Femur (tissue), 1 donor: ENCODE measurements at places on chromosomes 12 and 14.

- DNase-seq, result peak; percentile 47
Measured at GRCh38 chr12:124152731-124153130, 142.2 kb upstream of the RFLNA start.

- DNase-seq, result no peak
Measured at GRCh38 chr14:81485372-81485771, 48.3 kb downstream of the SEL1L start.

- DNase-seq, result no peak
Measured at GRCh38 chr14:60183741-60184140, 18.5 kb upstream of the DHRS7 start.

DNA sequence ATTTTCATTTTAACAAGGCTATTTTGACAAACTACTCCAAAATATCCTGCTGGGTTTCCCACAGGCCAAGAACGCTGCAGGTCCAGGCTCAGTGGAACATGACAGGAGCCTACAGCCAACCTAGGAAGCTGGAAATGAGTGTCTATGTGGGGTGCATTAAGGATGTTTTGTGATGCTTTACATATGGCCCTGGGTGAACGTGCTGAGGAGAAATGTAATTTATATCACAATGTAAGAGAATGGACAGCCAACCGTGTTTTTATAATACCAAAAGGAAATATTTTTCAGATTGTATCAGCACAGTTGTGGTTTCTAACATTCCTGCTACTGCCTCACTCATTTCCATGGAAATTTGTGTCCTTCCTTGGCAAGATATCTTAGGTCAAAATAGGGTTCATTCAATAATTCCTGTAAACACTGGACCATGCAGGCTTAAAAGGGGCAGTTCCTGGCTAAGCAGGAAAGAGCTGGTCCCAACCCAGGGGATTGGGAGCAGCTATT lies 51.5 kb downstream of the ST8SIA1 start:
- DNase-seq, result peak; percentile 49

DNA sequence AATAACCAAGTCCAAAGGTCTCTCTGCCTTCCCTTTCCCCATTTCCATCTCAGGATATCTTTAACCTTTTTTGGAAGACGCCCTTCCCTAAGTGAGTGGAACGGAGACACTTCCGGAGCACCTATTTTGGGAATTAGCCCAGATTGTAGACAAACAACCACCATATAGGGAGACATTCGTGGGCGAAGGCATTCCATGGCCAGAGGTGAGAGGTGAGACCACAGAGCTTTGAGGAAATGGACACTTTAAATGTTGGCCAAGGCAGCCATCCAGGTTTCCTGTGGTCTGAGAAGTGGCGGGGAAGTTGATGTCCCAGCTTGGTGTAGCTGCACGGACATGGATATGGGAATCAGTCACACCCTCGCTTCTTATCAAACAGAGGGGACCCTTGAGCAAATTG lies 69.4 kb upstream of the BDKRB2 start:
- DNase-seq, result peak; percentile 45

- no peak for DNase-seq
Measured at GRCh38 chr14:52987514-52987913, 36.7 kb upstream of the FERMT2 start.

DNA sequence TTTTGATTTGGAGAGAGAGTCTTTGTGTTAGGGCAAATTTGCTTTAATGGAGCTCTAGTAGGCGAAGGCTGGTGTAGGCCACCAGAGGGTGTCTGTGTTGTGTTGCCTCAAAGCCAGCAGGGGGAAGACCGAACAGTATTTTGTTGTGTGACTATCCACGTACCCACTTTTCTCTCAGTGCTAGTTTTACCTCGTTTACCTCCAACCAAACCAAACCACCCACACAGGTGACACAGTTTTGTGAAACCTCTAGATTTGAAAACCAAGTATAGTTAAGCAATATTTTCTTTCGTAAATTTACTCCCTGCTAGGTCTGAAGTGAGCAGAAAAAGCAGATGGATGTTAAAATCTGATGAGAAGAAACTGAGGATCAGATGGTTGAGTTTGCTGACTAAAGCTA lies 36.3 kb upstream of the NPFF start:
- DNase-seq, result peak; percentile 76

- no peak for DNase-seq
Measured at GRCh38 chr14:61780125-61780524, 17.9 kb downstream of the SNAPC1 start.

DNA sequence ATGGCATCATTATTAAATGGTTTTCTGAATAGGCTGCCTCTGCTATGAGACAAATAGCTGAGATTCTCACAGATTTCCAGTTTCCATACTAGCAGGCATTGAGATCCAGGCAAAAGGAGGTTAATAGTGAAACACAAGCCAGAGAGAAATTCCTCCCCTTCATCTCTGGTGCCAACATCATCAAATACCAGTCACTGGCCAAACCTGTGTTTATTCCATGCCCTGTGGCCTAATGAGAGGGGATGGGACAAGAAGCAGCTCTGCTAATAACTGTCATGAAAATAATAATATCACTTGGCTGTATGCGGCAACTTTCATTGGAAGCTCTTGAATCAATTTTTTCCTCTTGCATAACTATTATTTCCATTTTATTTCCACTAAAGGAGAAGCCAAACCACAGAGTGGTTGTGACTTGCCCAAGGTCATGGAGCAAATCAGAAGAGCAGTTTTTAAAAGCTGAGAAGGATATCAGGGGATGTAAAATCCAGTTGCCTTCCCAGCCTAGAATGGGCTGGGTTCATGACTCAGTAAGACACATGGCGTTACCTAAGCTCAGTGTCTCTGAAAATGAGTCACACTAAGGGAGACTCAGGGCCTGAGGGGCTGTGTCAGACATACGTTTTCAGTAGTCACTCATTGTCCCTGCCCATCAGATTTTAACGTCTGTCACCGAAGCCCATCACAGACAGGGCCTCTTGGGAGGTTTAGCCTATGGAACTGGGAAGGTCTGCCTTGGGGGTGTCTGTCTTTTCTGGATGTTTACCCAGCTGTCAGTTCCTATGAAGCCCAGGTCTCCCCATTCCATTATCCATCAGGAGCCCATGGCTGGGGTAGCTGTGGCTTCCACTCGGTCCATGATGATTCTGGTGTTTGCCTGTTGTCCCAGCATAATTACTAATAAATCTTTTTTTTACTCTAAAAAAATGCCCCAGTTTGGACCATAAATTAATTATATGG lies 208.8 kb upstream of the EEA1 start:
- DNase-seq, result no peak

DNA sequence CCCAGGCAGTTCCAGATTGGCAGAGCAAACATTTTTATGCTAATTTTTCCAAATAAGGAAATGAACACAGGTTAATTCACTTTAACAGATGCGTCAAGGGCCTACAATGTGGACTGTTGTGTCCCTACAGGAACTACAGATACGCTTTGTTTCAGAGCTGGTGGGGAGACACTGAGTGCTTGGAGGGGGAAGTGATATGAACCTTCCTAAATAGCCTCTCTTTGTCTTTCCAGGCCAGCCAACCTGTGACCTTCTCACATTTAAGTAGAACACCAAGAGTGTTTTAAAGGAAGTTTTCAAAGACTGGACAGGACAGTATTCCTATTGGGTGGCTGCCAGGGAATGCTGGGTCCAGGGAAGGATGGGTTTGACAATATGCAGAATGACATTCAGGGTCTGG lies 141.3 kb downstream of the ZNF664 start:
- DNase-seq, result no peak

DNA sequence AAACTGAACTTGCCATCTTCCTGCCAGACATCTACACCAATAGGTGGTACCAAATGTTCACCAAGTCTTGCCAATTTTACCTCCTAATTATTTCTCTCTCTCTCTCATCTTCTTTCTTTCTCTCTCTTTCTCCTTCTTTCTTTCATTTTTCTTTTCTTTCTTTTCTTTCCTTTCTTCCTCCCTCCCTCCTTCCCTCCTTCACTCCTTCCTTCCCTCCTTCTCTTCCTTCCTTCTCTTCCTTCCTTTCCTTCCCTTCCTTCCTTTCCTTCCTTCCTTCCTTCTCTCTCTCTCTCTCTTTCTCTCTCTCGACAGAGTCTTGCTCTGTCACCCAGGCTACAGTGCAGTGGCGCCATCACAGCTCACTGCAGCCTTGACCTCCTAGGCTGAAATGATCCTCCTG lies 55.4 kb upstream of the PSMA6 start:
- no peak for DNase-seq

DNA sequence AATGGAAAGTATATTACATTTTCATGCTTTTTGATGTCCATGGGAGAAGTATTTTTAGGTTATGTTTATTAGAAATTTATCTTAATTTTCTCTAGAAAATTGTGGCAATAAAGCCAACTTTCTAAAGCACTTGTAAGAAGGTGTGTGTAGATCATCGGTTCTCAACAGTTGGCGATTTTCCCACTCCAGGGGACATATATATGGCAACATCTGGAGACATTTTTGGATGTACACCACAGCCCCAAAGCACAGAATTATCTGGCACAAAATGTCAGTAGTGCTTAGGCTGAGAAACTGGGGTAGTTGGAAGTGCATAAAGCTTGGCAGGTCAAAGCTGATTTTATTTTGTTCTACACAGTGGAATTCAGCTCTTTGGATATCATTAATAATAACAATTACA lies 86.9 kb downstream of the FLRT2 start:
- no peak for DNase-seq

DNA sequence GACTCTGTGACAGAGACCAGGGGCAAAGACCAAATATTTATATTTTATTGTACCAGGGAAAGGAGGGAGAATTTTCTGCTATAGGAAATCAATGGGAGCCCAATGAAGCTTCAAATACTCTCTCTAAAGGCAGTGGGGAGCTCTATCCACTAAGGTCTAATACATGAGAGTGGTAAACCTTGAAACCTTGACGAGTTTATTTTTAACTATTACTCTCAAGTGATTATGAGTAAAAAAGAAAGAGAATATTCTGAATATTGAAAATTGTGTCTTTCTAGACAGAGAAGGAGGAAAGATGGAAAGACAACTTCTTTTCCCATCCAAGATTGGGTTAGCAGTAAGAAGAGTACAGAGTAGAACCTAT lies 1722.1 kb upstream of the SEL1L start:
- no peak for DNase-seq

- DNase-seq, result no peak
Measured at GRCh38 chr12:110668480-110669192, 20.3 kb downstream of the HVCN1 start.

DNA sequence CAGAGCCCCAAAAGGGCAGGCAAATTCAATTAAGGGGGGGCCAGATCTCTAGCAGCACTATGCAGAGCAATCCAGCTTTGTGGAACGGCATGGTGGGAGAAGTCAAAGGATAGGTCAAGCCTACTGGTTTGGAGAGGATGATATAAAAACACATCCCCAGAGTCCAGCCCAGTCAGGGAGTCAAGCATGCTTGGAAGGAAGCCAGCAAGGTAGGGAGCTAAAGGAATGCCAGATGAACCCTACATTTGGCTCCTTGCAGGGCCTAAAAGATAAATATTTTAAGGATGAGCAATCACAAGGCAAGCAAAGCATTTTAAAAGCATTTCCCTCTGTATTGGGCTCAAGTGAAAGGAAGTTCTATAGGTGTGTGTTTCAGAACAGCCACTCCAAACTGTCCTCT lies 21.4 kb downstream of the KCTD10 start:
- DNase-seq, result no peak

GRCh38 chr12:124921200-124922031 lies 7.0 kb upstream of the UBC start:
- DNase-seq, result peak; percentile 78

GRCh38 chr12:124759841-124760503 lies 103.7 kb downstream of the SCARB1 start:
- DNase-seq, result no peak

- DNase-seq, result peak; percentile 24
Measured at GRCh38 chr14:57533214-57533613, 39.6 kb upstream of the CCDC198 start.

DNA sequence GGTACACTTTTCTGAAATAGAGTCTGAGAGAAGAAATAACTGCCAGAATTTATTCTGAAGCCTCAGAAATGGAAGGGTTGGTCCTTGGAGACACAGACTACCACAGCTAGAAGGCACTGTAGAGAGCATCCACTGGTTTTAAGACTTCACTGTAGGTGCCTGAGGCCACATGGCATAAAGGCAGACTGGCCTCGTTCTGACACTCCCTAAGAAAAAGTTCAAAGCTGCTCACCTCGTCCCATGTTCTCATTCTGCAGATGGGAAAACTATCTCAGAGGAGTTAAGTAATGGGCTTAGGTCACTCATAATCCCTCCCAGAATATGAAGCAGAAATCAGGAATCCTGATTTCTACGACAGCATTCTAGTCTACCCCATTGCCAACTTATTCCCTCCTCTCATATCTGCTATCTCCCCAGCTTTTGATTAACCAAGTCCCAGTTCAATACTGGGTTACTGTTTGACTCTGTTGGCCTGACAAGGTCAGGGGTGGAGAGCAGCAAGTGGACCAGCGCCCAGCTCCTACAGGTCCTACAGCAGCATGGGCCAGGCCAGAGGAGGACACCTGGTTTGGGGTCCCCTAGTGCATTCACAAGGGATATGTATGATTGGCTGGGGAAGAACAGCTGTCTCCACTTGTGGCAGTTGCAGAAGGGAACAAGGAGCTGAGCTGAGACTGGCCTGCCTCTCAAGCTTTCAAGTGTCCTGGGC lies 3.7 kb downstream of the ITGA5 start:
- no peak for DNase-seq

DNA sequence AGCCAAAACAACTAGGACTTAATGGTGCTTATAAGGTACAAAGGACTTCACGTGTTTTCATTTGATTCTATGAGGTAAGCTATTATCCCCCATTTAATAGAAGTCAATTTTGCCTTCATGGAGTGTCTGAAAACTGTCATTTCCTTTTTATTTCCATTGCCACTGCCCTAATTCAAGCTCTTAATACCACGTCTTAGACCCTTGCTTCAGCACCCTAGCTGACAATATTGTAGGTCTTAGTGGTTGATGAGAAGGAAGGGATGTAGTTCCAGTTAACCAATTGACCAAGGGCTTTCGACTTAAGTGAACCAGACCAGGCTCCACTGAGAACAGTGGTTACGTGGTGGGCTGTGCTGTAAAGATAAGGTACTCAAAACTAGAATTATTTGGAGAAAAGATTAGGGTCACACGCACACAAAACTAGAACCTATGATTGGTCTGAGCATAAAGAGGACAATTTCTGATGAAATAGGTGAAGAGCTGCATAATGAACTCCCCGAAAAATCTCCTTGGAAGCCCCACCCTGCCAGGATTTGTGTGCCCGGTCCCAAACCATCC lies 9.6 kb upstream of the ASIC1 start:
- DNase-seq, result no peak

GRCh38 chr14:93132472-93133065 lies 16.8 kb upstream of the ITPK1 start:
- no peak for DNase-seq

- DNase-seq, result no peak
Measured at GRCh38 chr12:93839064-93839463, 161.9 kb downstream of the CRADD start.
